DMS79 (cell line): ENCODE measurements at places on chromosomes 1 and 21.
A peak's percentile ranks its signal among the peaks of the same experiment; 100 is the strongest.

DNA sequence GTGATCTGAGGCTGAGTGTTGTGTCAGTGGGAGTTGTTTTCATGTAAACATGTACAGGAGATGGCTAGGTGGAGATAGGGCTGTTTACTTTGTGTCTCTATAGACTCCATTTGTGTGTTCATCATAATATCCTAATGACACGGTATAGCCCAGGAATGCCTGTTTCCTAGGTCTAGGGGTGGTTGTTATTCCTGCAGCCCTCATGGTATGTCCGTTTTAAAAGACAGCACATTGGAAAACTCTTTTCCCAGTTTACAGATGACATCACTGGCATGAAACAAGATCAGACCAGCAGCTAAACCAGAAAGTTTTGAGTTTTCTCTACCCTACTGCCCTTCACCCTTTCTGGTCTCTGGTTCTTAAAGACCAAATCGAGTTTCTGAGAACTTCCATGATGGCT lies 227.3 kb upstream of the TMEM51 start:
- no peak for DNase-seq

- no peak for DNase-seq
These were observed 40.9 kb upstream of the LRRN2 start for GRCh38 chr1:204726478-204726877.

DNA sequence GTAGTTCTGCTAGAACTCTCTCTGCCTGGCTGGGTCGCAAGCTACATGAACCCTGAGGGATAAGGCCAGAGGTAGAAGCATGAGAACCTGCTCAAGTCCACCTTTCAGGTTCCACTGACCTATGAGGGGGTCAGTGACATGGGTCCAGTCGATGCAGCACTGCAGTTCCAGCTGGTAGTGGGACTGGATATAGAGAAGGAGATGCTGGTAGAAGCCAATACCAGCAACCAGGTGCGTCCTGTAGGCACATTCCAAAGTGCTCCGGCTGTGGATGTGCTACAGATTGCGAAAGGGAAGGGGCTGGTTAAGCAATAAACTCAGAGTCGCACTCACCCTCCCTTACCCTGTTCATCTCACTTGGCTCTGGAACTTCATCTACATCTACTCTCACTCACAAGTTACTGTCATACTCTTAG lies 5.7 kb downstream of the SMG5 start:
- no peak for DNase-seq

GRCh38 chr1:60088620-60089155 lies 15.1 kb upstream of the C1orf87 start:
- no peak for DNase-seq

- no peak for DNase-seq
These were observed 137.0 kb downstream of the RABGAP1L start for GRCh38 chr1:174296309-174296708.

- no peak for DNase-seq
These were observed 9.4 kb upstream of the ACTRT2 start for GRCh38 chr1:3011631-3012455.

GRCh38 chr1:117894078-117894477 lies 35.3 kb downstream of the GDAP2 start:
- no peak for DNase-seq

DNA sequence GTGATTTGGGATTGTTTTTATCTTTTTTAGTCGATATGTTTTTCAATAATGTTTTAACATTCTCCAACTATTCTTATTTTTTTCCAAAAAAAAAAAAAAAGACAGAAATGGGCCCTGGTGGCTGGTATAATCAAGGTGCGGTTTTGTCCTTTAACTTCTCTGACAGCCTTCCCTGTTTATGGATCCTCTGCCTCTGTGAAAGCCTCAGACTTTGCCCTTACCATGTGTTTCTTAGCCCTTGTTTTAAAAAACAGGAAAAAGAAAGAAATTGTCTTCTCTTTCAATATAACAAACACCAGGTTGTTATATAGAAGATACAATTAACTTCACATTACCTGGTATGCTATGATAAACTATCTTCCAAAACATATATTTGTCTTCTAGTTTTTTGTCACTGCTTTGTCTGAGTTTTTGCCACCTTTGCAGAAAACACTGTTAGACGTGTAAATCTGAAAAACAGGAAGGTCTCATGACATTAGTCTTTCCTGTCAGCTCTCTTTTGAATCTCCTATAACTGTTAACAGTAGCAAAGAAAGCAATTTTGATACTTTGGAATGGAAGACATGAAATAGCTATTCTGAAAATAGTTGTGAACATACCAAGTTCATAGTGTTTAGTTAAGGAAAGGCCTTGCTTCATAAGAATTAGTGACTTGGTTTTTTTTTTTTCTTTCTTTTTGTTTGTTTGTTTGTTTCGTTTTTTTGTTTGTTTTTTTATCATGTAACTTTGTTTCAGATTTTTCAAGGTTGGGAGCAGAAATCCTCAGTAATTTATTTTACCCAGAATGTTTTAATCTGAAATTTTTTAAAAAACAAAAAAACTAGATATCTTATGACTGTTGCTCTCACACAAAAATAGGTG lies 31.7 kb upstream of the CACYBP start:
- DNase-seq = no peak

DNA sequence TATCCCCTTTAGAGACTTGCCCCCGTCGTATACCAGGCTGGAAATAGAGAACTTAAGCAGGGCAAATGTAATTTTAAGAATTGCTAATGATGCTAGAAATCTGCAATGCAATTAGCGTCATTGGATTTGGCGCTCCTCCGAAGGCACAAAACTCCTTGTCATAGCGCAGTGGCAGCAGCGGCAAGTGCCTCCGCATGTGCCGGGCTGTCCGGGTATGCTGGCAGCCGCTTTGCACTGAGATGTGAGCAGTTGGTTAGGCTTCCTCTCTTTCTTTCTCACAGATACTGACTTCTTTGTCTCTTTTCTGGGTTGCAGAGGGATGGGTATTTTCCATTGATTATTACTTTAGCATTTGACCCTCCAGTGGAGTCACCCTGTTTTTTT lies 193.4 kb upstream of the LMO4 start:
- DNase-seq = no peak

GRCh38 chr1:58779801-58780382 lies 4.0 kb downstream of the JUN start:
- peak; percentile 92 for DNase-seq

- DNase-seq = no peak
These were observed 87.0 kb downstream of the GLUL start for GRCh38 chr1:182304627-182305026.

GRCh38 chr1:54993140-54993539 lies 5.6 kb upstream of the BSND start:
- DNase-seq = no peak
